ENCODE measurements at places on chromosomes 1 and 21.

GRCh38 chr1:70169018-70169839 is 36.1 kb downstream of the LRRC40 start:
- no peak for DNase-seq

DNA sequence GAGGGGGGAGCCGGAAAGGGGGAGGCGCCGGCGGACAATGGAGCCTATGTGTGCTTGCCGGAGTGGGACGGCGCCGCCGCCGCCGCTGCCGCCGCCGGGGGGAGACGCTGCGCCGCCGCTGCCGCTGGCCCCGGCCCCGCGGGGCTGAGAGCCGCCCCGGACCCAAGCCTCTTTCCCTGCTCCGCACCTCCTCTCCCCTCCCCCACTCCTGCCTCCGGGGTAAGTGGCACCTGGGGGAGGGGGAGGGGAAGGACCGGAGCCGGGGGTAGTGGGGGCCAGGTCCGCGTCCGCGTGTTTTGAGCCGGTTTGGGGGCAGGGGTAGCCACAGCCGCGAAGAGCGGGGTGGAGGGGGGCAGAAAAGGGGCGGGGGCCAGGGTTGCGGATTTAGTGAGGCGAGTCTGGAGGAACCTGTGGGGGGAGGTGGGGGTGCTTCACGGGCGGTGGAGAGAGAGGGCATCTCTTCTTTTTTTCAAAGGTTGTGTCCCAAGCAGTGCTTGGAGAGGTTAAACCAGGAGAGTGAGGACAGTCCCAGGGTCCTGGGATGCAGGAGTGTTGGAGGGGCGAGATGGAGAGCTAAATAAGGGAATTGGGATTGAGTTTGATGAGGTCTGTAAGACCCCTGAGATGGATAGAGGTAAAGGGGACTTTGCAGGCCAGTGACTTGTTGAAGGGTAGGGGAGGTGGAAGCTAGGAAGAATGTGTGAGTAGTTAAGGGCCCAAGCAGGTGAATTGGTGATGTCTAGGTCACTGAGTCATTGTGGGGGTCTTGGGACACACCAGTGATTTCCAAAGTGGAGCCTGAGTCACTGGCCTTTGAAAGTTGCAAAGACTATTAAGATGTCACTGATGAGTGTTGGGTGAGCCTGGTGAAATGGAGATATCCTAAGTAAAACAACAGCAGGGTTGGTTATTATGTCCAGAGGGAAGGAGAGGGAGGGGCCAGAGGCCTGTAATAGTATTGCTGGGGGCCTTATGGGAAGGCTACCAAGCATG is 59.1 kb downstream of the BCL9 start:
- DNase-seq: no peak

DNA sequence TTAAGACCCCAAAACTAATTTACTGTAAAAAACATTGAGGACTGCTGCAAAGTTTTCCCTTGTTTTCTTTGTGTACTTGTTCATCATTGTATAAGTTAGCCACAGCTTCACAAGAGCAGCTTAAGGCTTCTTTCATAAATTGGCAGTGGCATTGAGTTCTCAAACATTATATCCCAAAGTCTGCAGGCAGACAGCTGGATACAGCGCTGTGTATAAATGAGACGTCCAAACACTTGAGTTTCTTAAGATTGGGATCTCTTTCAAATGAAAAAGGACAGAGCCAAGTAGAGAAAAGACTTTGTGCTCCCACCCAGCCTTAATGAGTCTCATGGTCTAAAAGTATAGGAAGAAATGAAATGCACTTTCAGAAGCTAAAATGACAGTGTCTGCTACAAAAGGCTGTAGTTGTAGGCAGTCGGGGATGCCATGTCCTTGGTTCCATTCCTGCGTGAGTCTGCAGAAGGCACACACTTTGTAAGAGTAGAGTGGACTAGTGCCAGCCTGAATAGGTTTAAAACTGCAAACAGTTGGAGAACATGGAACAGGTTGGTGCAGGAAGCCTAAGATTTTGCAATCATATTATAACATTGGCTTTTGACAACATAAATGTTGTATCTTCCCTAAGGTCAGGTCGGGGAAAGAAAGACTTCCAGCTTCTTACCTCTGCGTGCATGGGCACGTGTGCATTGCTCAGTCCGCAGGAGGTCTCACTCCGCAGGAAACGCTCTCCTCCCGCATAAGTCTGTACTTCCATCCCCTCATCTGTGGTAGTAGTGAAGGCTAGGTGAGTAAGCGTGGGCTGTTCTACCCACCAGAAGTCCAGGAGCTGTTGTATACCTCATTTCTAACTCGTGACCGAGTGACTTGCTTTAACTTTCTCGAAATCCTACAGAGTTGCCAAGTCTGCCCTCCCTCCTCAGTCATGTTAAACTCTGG is 94.4 kb downstream of the CD247 start:
- DNase-seq: no peak

DNA sequence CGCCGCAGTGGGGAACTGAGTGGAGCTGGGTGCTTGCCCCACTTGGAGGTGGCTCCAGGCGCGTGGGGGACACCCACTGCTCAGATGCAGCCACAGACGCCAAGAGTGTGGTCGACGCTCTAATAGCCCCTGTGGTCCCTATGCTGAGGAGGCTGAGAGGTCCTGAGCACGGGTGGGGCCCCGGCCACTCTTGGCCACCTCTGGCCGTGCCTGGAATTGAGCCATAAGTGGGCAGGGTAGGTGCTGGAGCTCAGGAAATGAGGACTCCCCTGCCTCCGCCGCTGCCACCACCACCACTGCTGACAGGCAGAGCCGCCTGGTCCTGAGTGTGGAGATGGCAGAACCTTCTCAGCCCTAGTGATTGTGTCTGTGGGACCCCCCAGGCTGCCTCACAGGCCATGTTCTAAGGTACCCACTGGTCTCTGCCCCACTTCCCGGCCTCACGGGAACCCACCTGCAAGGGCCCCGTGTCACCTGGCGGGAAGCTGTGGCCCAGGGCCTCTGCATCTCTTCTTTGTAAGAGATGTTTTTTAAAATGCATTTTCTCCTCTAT is 34.6 kb upstream of the DIP2A start:
- DNase-seq: no peak

GRCh38 chr1:6002714-6003501 is 10.7 kb upstream of the NPHP4 start:
- DNase-seq: no peak

DNA sequence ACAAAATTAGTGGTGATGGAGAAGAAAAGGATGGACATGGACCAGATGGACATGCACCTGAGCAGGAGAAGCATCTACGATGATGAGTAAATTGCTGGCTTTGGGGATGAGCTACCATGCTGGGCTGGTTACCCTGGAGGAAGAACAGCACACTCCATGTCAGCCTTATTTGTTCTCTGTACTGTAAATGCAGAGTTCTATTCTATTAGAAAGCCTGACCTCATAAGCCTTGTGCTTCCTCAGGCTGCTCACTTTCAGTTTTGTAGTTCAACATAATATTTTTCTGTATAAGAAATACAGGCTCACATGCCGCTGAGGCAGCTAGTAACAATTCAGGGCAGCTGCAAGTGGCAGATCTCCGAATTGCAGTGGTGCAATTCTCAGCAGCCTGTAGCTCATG is 249.6 kb downstream of the PLA2G4A start:
- DNase-seq: no peak

DNA sequence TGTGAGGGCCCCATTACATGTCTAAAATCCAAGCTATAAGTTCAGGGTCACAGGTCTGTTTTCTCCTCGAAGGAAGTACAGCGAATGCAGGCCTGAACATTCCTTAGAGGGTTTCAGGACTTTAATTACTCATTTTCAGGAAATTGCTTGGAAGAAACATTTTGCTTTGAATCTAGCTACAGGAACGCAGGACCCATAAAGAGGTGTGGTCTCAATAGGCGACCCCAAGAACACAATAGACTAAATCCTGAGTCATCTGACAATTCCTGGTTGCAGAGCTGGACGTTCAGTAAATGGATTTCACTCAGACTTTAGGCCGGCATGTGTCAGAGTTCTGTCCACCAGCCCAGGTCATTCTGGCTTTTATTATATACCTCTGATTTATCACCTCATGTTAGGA is 1.0 kb upstream of the ERG start:
- no peak for DNase-seq

- no peak for DNase-seq
Measured at GRCh38 chr1:7402548-7402850, 368.6 kb upstream of the VAMP3 start.

GRCh38 chr21:38140207-38140903 is 116.4 kb upstream of the KCNJ15 start:
- no peak for DNase-seq

DNA sequence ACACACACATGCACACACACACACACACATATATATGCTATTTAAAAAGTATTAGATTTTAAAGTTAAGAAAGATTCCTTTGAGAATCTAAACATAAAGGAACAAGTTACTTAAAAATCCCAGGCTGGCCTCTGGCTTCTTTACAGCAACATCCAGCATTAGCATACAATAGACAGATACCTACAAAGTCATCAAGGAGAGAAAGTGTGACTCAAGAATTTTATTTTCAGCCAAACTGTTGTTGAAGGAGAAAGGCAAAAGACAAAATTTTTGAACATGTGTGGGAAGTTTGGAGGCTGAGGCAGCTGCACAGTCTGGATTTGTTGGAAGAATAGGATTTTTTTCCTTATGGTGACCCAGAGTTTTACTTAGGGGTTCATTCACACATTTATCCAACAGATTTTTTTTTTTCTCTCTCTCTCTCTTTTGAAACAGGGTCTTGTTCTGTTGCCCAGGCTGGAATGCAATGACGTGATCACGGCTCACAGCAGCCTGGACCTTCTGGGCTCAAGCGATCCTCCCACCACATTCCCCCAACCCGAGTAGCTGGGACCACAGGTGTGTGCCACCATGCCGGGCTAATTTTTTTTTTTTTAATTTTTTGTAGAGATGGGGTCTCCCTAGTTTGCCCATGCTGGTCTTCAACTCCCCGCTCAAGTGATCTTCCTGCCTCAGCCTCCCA is 24.0 kb upstream of the SPOCD1 start:
- no peak for DNase-seq

GRCh38 chr1:168482106-168482505 is 61.7 kb downstream of the XCL2 start:
- DNase-seq: no peak

GRCh38 chr1:157521056-157521455 is 31.3 kb downstream of the FCRL5 start:
- no peak for DNase-seq

Data from GM19239 (cell line).